CD4-positive, alpha-beta T cell treated with Interleukin-21 for 1 hour (primary cell): ENCODE measurements at places on chromosomes 12 and 14.

DNA sequence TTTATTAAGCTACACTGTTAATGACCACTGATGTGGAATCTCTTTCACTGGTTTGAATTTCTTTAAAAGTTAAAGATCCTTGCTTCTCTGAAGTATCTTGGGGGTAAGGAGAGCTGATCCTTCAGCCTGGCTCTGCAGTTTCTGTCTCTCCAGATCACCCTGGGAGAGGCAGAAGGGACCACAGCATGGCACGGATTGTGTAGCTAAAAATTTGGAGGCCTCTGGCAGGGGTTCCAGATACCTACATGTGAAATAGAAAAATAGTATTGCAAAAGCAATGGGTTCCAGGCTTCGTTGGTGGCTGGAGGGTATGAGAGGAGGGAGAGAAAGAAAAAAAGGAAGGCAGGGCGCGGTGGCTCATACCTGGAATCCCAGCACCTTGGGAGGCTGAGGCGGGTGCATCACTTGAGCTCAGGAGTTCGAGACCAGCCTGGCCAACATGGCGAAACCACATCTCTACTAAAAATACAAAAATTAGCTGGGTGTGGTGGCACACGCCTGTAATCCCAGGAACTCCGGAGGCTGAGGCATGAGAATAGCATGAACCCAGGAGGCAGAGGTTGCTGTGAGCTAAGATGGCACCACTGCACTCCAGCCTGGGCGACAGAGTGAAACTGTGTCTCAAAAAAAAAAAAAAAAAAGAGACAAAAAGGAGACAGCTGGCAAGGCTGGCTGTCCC is 3.4 kb downstream of the CHST11 start:
- no peak for DNase-seq

- no peak for DNase-seq
These were observed 1.6 kb downstream of the KMT2D start for GRCh38 chr12:49059045-49059298.

DNA sequence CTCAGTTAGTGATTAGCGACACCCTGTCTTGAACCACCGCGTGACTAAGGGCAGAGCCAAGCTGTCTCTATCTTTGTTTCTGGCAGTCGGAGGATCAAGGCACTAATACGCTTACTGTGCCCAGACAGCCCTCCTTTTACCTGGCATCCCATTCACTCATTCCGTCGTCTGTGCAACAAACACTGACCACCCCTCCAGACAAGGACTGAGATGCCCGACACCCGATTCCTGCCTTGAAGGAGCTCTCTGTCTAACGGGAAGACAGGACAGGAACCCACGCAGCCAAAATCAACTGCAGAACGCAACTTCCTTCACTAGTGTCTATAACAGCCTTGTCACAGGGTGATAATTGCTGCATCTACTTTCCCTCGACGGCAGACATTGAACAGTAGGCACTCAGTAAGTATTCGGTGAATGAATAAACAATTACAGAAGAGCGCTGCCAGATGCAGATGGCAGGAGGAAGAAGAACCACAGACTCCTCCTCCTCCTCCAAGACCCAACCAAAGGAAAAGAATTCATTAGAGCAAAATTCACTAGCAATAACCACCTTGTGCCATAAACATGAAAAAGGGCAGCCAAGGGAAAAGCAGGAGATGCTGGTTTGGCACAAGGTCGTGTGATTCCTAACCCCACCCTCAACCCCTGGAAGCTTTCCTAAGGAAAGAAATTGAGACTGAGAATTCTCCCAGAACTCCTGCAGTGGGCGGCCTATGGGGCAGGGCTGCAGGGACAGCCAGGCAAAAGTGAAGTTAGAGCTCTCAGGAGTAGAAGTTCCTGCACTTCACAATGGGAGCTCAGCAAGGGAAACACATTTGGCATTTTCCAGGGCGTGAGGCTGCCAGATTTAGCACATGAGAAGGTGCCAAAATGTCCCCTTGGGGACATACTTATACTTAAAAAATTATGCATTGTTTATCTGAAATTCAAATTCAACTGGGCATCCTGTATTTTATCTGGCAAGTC is 186.6 kb upstream of the DIO3 start:
- no peak for DNase-seq

DNA sequence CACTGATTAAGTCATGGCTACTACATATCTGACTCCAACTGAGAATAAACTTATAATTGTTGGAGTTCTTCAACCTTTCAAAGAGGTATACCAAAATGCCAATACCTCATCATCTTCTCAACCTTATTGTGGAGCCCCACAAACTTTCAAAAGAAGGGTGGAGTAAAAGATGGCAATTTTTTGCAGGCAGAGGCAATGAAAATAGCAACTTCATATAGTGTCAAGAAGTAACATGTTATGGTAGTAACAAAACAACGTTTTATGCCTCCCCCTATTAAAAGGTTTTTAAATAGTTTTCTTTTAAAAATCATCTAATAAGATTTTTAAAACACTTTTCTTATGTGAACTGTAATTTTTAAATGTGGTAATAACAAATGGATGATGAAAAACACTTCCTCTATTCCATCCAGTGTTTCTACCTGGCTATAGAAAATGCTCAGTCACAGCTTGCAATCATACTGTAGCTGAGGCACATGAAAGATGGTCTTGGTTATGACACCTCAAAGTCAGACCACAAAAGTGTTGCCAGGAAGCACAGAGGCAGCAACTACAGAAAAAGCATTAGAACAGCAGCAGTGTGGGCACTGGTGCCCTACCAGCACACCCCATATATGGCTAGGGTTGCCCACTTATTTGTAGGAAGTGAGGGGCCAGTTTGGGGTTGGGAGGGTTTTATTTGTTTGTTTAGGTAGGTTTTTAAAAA is 7.0 kb downstream of the PPP1R12A start:
- DNase-seq = peak; percentile 76

GRCh38 chr12:11856971-11857370 is 207.5 kb downstream of the ETV6 start:
- no peak for DNase-seq

DNA sequence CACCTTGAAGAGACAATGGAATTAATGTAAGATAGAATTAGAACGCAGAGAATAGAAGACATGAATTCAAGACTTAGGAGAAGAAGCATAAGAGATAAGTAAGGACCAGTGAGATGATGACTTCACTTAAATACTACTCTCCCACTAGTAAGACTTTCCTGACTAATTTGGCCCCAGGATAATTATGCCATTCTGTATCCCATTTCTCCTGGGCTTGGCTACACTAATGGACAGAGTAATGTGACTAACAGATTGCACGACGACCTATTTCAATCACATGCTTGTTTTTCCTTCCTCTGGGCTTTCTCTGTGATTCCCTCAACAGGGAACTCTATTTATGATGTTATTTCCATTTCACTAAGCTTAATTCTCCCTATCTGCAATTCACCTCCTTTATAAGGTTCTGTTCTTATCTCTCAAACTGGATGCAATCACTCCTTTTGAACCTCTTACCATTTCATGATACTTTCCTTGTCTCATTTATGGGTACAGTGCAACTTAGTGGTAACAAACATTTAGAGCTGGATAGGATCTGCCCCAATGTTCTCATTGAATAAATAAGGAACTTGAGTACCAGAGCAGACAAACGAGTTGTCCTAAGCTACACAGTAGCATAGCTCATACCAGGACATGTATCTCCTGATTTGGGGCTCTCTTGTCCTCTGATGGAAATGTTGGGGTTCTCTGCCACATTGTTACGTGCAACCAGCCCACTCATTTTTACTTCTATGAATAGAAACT is 102.7 kb downstream of the BTG1 start:
- no peak for DNase-seq

- peak; percentile 32 for DNase-seq
These were observed 96.2 kb upstream of the PTPRB start for GRCh38 chr12:70733385-70733784.

DNA sequence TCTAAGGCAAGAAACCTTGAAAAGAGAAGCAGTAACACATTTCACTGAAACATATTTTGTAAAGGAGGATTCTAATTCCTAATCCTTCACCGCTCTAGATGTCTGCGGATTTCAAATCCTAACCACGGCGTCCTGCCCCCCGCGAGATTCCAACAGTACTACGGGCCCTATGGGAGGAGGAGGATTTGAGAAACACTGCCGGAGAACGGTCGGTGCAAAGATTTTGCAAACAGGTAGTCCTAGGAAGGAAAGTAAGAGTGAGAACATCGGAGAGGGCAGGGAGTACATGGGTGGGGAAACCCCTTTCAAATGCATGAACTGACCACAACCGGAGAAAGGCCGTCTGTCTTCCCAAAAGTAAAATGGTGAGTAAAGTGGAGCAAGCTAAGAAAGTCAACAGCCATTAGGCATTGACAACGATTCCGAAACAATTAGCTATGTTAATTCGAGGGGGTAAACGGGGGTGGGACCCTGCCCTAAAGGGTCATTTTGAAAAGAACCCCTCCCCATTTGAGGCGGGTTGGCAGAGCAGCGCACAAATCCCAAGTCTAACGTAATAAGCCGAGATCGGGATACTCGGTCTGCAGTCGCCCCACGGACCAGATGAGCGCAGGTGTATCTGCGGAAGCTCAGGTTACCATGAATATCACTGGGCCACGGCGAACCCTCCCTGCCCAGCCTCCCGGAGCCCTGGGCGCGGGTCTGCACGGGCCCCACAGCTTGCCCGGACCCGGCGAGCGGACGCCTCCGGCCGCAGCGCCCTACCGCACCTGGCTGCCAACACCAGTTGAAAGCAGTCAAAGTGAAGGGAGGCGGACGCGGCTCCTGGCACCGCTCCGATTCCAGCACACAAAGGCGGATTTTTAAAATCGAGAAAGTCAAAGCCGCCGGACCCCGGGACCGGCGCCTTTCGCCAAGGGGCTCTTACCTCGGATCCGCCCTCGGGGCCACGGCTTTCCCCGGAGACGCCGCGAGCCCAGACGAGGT is 662 bp downstream of the EPS8 start:
- DNase-seq = peak; percentile 11

DNA sequence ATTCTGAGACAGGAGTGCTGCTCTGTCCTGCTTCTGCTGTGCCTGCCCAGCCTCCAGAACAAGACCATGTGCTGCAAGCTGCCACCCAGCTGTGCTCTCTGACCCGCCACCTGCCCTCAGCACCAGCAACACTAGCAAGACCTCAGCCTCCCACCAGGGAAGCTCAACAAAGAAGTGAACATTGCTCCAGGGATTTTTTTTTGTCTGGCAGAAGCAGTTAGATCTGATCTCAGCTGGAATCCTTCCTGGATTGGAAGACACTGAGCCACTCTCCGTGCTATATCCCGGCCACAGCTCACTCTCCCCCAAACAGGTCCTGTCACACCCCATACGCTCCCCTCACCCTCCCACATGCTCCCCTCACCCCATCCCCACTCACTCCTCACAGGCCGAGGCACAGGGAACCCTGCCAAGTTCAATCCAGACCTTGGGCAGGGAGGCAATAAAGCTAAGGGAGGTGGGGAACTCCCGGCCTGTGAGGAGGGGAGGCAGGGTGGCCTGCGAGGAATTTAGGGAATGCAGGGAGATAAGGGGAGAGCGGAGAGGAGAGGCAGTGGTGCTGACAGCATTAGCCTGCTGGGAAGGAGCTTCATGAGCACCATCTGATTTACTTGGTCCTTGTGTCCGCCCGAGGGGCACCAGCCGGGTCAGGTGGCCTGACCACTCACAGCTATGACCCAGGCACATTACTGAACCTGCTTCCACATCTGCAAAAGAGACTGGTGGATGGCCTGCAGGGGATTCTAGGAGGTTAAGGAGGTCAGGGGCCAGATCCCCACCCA is 29.7 kb downstream of the CCDC85C start:
- DNase-seq = no peak

DNA sequence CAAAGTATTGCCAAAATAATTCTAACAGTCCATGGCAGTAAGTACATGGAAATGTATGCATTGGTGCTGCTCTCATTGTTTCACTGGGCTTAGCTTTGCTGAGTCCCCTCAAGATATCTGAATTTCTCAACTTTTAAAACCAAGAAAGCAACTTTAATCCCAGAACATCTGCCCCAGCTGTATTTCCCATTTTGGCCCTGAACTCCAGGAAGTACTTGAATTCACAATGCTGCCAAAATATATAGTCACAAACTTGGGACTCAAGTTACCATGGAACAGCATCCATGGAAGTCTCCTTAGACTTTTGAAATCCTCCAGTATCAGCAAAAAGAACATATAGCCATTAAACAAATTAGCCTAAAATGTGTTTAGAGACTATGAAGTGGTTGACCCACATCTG is 78.5 kb upstream of the FLRT2 start:
- no peak for DNase-seq
